ENCODE measurements at places on chromosomes 1 and 21. TPM values are rescaled to one million over a fixed set of nuclear protein-coding genes. Genes with fewer than 3 reads are reported as not detected.

GRCh38 chr1:175073061-175073460 is 5.4 kb downstream of the TNN start:
- DNase-seq, result no peak

The L1TD1 gene
- total RNA-seq, result not detected

DNA sequence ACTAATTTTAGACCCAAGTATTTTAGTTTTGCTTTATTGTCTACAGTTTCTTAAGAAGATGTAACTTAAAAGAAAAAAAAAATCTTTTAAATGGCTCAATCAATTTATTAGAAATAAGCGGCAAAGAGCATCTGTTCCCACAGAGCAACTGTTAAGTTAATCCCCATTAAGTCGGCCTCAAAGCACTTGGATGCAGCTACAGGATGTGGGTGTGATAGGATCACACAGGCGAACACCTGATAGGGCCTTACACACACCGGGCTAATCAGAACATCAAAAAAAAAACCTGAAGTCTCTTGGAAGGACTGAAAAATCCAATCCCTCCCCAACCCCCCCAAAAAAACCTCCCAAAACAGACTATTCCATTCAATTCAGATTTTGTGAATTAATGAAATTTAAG is 23.0 kb downstream of the APP start:
- no peak for DNase-seq

DNA sequence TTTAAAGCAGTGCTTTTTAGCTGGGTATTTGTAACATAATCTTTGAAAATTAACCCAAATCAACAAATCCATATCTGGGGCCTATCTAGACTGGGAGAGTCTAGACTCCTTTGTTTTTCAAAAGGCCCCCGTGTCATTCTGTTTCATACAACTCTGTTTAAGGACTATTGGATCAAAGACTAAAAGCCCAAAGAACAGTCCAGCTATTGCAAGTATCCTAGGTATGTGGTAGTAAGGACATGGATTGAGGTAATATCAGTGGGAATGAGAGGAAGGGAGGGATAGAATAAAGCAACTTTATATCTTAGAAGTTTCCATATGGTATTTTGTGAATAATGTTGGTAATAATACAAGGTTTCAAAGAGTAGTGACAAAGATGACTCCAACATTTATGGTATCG is 18.2 kb downstream of the KIF1B start:
- no peak for DNase-seq
